ENCODE measurements at places on chromosomes 1 and 21. TPM values are rescaled to one million over a fixed set of nuclear protein-coding genes. Genes with fewer than 3 reads are reported as not detected.

CLCNKB gene
- polyA plus RNA-seq: 1.8 TPM

MEX3A gene
- polyA plus RNA-seq: 9.3 TPM

GRCh38 chr1:234256359-234256758 lies 116.9 kb upstream of the COA6 start:
- no peak for DNase-seq

- no peak for DNase-seq
These were observed 1292.2 kb upstream of the TMPRSS15 start for GRCh38 chr21:19695796-19696195.

DNA sequence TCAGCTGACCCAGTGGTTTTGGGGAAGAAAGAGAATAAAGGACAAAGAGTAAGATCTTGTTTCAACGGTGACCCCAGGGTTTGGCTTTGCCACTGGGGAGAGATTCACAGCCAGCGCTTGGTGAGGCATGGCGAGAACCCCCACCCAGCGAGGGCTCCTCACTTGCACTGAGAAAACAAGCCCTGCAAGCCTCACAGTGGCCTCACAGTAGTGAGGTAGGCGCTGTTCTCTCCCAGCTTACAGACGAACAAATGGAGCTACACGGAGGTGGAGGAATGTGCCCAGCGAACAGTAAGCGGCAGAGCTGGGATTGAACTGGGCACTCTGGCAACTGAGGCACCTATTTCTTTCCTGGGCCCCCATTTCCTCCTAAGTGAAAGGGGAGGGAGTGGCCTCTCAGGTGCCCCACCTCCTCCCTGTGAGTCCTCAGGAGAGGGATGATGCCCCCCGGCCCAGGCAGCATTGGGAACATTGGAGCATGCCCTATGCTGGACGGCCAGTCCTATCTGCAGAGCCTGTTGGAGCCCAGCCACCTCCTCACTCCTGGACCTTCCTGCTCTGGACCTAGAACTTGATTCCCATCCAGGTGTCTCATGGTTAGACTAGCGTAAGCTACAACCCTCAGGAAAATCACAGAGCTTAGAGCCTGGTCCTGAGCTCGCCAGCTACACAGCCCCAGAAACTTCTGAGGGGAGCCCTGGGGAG lies 73.4 kb upstream of the EDN2 start:
- DNase-seq: no peak

DNA sequence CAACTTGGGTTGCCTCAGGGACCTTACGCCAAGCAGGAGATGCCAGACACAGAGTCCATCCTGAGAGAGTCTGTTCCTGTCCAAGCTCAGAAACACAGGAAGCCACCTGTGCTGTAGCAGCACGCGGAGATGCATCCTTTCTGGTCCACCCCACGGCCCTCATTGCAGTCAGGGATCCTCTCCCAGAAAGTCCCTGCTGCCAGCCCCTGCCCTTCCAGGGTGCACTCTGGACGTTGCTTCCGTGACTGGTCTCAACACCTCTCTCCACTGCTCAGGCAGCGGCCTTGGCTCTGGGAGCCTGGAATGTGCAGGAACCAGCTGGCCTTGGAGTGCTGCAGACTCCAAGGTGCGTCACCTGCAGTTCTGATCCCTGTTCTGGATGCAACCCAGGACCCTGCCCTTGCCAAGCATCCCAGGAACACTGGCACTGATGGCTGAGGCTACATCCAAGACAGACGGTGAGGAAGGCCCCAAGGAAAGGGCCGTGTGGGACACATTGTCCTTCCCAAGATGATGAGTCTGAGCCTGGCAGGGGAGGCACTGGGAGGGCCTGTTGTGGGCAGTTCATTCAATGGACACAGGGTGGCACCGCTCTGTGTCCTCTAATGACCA lies 21.7 kb upstream of the COL6A1 start:
- no peak for DNase-seq
